Effector memory CD4-positive, alpha-beta T cell (primary cell): ENCODE measurements at places on chromosomes 2 and 18.

GRCh38 chr2:221285148-221285547, 287.0 kb downstream of the EPHA4 start:
- no peak for DNase-seq

DNA sequence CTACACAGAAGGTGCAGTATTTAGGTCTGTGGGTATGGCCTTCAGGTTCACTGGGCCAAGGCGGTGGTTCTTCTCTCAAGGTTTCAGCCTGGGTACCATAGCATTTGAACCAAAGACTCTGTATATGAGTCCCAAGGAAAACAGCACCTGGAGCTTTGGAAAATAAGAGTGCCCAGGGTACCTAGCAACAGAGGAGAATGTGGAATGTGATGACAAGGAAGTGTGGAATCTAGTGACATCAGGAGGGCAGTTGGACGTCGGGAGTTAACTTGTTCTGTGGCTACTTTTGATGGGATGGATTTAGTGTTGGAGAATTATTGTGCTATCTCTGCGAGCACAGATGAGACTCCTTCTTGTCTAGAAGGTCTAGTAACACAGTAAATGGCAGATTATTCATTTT, 201.2 kb downstream of the NOL4 start:
- no peak for DNase-seq

- no peak for DNase-seq
Observed at GRCh38 chr2:72830273-72830672, 4.4 kb upstream of the EXOC6B start.

- no peak for DNase-seq
Observed at GRCh38 chr2:174325373-174326160, 9.2 kb upstream of the SP9 start.

DNA sequence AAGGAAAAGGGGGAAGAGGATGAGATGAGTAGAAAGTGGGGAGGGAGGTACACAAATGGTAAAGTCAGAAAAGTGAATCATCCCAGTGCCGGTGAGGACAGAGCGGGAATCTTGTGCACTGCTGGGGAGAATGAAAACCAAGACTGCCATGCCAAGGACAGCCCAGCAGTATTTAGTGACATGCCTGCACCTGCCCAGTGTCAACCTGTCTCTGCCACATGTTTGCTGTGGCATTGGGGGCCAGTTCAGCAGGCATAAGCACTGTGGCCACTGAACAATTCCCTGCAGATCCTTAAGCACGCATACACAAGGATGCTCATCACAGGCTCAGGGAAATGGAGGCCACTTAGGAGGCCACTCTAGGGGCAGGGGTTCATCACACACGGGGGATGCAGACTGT, 5.2 kb upstream of the KCNK3 start:
- DNase-seq = no peak

GRCh38 chr2:227326783-227327182, 1.7 kb downstream of the MFF start:
- no peak for DNase-seq

- DNase-seq = no peak
Observed at GRCh38 chr2:235501673-235502031, 7.8 kb downstream of the AGAP1 start.

DNA sequence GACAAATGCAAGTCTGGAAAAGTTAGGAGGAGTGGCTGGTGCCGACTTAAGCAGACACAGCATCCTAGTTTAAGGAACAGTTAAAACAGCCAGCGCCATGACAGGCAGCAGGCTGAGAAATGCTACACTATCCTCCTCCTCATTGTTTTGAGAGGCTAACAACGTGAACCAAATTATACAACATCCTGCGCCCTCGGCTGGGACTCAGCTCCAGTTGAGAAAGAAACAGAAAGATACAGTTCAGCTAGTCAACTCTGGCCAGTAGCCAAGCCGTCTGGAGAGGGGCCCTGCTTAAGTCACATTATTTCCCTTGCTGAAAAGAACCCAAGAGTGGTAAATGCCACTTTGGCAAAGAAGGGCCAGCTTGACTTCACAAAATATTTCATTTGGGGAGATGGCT, 90.2 kb downstream of the BCL11A start:
- DNase-seq = no peak

GRCh38 chr2:26561376-26561775, 79.8 kb downstream of the CIB4 start:
- DNase-seq = no peak

- DNase-seq = no peak
Observed at GRCh38 chr18:67730886-67731285, 214.4 kb upstream of the DSEL start.

DNA sequence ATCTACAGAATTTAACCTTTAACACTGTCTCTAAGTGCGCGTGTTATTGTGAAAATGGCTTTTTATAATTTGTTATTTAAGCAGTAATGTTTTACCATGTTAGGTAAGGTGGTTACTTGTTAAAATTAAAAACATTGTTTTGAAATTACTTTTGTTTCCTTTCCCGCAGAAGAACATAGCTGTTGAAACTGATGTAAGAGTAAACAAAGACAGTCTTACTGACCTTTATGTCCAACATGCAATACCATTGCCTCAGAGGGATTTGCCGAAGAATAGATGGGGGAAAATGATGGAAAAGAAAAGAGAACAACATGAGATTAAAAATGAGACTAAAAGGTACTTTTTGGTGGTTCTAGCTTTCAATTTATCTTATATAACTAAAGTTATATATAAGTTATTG, 2.1 kb downstream of the C2orf49 start:
- DNase-seq = no peak

DNA sequence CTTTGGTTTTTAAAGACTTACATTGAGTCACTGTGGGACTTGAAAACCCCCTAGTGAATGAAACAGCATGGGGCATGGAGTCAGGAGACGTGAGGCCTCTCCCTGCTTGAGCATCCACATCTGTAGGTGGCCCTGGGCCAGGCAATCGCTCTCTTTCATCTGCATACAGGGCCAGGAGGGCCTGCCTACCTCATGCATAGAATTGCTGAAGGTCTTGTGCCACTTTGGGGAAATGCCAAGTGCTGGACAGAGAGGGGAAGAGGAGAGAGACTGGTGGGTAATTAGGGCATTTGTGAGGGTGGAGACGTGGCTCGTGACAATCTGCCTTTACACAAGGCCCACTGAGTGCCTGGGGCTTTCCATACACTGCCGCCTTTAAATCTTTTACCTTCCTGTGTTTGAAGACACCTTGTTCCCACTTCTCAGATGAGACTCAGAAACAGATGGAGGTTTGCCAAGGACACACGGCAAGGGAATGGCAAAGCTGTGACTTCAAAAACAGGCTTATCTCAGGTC, 322.2 kb upstream of the HS6ST1 start:
- no peak for DNase-seq

DNA sequence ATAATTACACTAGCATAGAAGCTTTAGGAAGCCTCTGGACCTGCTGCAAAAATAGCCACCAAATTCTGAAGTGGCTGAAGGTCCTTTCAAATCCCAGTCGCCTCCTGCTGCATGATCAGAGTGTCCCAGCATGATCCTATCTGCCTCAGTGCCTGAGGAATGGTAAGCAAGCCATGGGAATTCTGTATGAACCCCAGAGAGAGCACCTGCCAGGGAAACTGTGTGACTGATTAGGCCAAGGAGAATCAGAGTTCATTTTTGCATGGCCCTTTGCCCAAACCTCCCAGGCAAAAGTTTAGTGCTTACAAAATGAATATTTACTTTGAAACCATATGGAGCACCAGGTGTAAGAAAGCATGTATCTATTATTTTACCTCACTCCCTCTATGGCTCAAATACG, 221.4 kb downstream of the ARL4C start:
- no peak for DNase-seq

GRCh38 chr2:168348076-168348475, 100.7 kb upstream of the STK39 start:
- no peak for DNase-seq

GRCh38 chr18:3596637-3597384, 146.8 kb downstream of the TGIF1 start:
- no peak for DNase-seq

DNA sequence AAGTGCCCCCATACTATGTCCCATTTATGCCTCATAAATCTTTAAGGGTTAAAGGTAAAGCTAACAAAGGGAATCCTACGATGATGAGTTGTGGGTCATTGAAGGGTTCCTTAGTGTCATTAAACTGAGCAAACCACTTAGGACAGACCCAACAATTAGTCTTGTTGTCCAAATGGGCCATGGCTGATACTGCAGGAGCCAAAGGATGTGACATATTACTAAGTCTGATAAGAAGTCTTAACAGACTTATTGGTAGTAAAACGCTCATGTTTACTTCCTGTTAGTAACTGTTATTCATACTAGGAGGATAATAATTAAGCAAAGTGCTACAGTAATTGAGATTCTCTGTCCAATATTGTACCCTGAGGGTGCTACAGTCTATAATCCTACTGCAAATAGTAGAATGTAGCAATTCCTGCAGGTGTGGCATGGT, 96.8 kb downstream of the PTPN4 start:
- no peak for DNase-seq

- DNase-seq = no peak
Observed at GRCh38 chr2:98016908-98017670, 21.3 kb upstream of the TMEM131 start.

GRCh38 chr2:174002679-174003078, 37.5 kb upstream of the SP3 start:
- DNase-seq = no peak

DNA sequence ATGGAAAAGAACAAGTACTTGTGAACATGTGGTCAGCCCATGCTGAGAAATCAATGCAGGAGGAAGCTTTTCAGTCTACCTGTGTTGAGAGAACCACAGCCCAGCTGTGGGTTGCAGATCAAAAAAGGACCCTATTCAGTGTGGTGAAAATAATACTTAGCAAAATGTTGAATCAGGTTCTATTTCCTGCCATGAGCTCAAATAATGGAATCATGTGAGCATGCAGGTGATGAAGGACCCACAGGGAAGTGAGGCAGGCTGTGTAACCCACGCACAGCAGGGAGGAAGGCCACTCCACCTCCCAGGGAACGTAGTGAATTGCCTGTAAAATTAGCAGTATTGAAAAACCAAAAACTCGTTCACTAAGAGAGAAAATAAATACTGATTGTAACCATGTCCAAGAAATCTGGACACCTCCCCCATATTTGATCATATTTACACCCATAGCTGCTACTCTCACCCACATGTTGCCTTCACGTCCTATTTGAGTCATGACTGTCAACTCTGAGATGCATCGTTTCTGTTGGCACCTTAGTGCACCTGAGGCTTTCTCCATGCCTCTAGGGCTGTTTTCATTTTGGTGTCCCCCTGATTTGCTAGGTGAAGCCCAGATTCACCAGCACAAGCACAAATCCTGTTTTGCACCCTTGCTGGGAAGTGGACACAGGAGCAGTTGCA, 20.5 kb upstream of the BCL2L11 start:
- DNase-seq = no peak

- no peak for DNase-seq
Observed at GRCh38 chr18:35141567-35142274, 99.1 kb upstream of the ZNF397 start.

GRCh38 chr18:23867006-23867405, 147.5 kb upstream of the TTC39C start:
- DNase-seq = no peak

- DNase-seq = no peak
Observed at GRCh38 chr2:196183172-196183473, 11.7 kb upstream of the STK17B start.

DNA sequence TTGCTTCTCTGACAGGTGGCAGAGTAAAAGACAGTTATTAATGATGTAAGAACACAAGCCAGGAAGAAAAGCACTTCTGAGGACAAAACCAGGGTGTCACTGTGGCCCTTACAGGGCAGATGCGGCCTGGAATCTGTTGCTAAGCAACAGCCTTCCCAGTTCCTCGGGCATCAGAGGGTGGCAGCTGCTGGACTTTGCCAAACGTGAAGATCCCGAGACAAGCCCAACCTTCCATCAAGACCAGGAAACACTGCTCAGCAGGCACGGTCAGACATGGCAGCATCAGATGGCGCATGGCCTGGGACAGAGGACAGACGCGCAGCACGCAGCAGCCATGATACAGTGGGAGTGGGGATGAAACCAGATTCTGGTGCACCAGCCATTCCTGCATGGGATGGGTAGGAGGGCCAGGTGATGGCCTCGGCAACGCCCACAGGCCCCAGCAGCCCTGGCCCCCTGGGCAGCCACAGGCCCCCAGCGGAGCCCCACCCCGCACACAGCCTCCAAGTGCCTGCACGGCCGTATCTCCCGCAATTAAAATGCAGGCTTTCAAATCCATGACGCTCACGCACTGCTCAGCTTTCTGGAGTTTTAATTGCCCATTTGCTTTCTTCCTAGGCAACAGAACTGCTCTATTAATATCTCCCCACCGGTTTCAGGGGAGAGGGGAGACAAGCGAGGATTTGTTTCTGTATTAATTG, 89.0 kb downstream of the EIPR1 start:
- DNase-seq = no peak

DNA sequence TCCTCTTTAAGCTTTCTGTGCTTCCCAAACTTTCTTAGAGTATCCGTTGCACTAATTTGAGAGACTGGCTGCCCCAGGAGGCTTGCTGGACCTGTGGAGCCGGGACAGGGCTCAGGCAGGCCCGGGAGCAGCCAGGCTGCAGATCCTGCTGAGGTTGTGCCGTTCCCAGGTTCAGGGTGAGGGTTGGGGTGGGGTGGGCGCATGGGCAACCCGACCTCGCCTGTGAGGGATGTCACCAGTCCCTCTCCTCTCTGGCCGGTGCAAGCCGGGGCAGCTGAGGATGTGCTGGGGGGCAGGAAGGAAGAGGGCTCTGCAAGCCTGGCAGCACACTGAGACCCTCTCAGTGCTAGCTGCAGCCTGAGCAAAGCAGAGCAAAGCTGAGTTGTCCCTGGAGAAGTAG, 57.6 kb downstream of the DYSF start:
- DNase-seq = no peak

GRCh38 chr2:85264471-85264870, 63.3 kb downstream of the TGOLN2 start:
- DNase-seq = no peak

GRCh38 chr2:134335601-134336000, 81.7 kb downstream of the MGAT5 start:
- no peak for DNase-seq

- no peak for DNase-seq
Observed at GRCh38 chr2:63788071-63788470, 53.6 kb upstream of the UGP2 start.

- no peak for DNase-seq
Observed at GRCh38 chr18:37385846-37386778, 179.5 kb downstream of the CELF4 start.

DNA sequence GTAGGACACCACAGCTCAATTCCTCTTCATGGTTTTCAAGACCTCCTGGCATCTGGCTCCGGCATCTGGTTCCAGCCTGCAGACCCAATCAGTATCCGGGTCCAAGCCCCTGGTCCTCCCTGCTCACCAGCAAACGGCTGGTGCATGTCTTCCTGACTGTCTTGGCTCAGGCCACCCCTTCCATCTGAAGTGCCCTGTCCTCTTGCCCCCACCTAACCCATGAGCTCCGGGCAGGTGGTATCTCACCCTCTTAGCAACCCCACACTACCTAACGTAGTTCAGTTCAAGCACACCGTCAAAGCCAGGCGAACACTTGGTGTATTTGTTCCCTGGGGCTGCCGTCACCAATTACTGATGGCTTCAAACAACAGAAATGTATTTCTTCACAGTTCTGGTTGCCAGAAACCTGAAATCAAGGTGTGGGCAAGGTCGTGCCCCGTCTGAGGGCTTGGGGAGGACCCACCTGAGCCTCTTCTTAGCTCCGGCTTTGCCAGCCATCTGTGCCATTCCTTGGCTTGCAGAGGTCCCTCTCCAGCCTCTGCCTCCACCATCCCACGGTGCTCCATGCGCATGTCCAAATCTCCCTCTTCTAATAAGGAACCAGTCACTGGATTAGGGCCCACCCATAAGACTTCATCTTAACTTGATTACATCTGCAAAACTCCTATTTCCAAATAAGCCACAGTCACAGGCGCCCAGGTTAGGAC, 47.2 kb upstream of the ID2 start:
- no peak for DNase-seq

GRCh38 chr2:45368792-45369191, 242.3 kb downstream of the SRBD1 start:
- DNase-seq = no peak
